NCI-H524 (cell line): ENCODE measurements at places on chromosomes 5 and 9.

DNA sequence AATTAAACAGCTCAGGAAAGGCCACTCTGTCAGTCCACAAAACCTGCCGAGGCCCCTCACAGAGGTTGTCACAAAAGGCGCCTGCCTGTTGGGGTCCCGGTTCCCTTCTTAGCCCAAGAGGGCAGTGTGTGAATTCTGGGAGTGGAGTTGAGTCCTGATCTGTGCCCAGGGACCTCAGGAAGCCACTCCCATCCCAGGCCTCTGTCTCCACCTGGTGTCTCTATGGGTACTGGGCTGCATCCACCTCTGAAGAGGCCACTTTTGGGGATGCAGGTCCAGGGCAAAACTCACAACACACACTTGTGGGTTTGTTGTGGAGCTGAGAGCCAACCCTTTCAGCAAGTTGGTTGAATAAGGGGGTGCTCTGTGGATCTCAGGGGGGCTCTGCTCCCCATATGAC, 74.3 kb upstream of the STXBP1 start:
- DNase-seq = peak; percentile 54

GRCh38 chr5:146510559-146511125, 5.3 kb downstream of the GPR151 start:
- no peak for DNase-seq

- no peak for DNase-seq
These were observed 52.1 kb upstream of the PAPPA start for GRCh38 chr9:116101516-116101915.

- peak; percentile 61 for DNase-seq
These were observed 21.2 kb downstream of the DYNC2I2 start for GRCh38 chr9:128635266-128636023.

- DNase-seq = no peak
These were observed 23.0 kb upstream of the MEIKIN start for GRCh38 chr5:131968396-131968954.

GRCh38 chr5:143013176-143013891, 243.2 kb downstream of the ARHGAP26 start:
- no peak for DNase-seq

GRCh38 chr5:180431932-180432331, 62.2 kb upstream of the CNOT6 start:
- DNase-seq = no peak

- DNase-seq = no peak
These were observed 173.5 kb downstream of the C5orf15 start for GRCh38 chr5:133794771-133795415.
